ENCODE measurements at places on chromosomes 7 and 10.

DNA sequence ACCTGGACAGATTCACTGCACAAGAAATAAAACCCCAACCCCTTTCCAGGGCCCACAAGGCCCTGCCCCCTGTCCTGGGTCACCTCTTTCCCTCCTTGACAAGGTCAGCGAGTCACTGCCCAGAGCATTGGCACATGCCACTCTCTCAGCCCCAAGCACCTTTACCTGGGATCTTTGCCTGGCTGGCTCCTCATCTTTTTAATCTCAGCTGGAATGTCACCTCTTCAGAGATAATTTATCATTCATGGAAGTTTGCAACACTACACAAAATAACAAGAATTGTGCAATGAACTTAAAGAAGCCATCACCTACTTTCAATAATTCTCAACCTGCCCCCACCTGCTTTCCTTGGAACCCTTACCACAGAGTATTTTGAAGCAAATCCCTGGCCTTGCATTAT, 19.2 kb downstream of the ANTXRL start:
- no peak for DNase-seq

- no peak for DNase-seq
Measured at GRCh38 chr7:24102988-24103387, 181.0 kb upstream of the NPY start.

DNA sequence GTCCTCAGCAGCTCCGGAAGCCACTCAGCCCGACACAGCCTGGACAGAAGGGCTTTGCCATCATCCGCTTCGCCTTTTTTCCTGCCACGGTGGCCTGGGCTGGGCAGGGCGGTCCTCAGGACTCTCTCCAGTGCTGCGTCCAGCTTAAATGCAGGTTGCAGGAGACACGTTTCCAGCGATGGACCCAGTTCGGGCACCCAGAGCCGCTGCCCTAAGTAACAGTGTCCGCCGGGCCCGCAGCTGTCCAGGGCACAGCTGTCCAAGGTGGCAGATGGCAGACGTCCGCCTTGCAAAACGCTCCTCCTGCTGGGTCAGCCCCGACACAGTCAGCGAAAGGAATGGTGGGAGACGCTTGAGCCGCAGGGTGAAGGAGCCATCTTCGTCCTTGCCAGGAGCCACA, 37.0 kb upstream of the FOXL3 start:
- no peak for DNase-seq

- DNase-seq: peak; percentile 68
Measured at GRCh38 chr7:108568801-108569380, 615 bp downstream of the THAP5 start.

DNA sequence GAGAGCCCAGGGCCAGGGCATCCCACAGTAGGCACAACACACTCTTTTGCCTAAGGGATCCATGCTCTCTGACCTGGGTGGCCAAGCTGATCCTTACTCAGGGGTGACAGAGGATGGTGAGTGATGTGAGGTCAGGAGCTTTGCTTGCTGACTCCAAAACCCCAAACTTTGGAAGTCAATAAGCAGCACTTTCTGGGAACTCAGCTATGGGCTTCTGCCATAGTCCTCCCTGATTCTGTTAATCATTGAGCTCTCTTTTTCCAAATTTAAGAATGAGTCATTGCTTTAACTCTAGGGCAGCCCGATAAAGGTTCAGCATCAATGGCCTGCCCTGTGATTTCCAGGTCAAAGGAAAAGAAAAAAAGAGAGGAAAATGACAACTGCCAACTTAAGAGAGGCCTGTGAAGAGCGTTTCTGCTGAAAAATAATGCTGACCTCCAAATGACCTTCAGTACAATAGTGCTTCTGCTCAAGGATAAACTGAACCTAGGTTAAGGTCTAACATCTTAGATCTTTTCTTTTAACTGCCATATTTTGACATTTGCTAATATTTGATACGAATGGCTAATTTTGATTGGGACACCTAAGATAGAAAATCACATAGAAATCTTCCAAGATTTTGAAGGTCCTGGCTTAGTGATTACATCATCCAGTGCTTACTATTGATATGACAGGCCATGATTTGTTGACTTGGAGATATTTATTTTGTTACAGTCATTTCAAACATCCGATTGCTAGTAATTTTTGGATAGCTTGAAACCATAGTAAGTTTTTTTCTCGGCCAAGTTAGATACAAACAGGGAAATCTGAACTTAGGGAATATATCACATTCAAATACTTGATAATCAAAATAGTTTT, 20.8 kb upstream of the RELN start:
- DNase-seq: no peak

Data from Jurkat, Clone E6-1 (cell line).